ENCODE measurements at places on chromosomes 4 and X.

DNA sequence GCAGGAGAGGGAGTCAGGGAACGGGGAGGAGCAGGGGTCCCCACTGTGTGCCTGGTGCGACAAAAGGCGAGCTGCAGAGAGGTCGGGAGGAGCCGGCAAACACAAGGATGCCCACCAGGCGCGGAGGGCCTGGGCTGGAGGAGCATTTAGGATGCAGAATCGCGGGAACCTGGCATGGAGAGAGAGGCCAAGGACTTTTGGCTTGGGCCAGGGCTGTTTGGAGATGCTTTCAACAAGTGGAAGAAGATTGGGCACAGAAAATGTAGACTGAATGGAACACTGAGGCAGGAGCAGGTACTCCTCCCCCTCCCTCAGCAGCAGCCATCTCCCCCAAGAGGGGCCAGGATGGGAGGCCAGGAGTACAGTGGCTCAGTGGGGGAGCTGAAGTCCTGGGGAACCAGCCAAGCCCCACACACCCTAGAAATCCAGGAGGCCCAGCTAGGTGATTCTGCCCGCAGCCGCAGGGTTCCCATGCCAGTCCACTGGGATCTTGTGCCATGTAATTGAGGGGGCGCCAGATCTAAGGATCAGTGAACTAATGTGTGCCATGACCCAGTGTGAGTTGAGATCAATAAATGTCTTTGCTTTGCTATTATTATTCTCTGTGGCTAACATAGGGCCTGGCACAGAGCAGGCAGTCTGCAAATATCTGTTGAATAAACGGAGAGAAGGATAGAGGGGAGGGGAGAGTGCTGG, 1.1 kb upstream of the ABLIM2 start:
- no peak for DNase-seq

DNA sequence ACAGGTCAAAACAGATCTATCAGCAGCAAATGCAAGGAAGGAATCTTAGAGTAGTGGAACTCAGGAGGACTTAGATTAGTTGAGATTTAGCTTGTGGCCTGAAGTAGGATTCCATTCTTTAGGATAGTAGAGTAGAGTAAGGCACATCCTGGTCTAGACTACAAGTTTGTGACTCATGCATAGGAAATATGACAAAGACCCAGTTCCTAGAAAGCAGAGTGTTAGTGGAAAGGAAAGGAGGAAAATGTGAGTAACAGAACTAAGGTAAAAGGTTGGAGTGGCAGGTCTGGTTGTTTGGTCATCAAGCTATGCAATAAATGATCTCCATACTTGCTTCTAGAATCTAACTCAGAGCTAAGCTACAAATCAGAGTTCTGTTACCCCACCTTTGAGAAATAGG, 595.0 kb downstream of the ACTRT1 start:
- DNase-seq = no peak

GRCh38 chr4:138446456-138446855, 204.3 kb upstream of the SLC7A11 start:
- DNase-seq = no peak

GRCh38 chr4:807792-808191, 18.1 kb downstream of the CPLX1 start:
- DNase-seq = no peak

DNA sequence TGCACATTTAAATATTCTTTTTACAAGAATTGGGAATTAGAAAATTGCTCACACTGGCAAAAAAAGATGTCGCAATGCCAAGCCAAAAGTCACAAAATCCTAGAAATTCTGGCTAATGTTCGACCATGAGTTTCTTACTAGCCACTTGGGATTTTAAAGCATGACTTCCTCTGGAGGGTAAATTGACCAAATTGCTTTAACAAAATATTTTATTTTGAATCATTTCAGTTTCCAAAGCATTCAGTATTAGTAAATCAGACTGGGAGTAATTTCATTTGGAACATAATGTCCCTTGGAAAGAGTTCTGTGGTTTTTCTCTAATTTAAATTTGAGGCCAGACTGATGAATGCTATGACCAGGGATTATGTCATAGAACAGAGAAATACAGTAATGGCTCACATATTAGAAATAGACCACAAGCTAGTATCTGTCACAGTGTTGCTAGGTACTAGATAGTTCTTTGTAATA, 7.6 kb upstream of the CXCL5 start:
- no peak for DNase-seq

- no peak for DNase-seq
These were observed 1271.0 kb downstream of the RAPGEF2 start for GRCh38 chr4:160373911-160374310.

DNA sequence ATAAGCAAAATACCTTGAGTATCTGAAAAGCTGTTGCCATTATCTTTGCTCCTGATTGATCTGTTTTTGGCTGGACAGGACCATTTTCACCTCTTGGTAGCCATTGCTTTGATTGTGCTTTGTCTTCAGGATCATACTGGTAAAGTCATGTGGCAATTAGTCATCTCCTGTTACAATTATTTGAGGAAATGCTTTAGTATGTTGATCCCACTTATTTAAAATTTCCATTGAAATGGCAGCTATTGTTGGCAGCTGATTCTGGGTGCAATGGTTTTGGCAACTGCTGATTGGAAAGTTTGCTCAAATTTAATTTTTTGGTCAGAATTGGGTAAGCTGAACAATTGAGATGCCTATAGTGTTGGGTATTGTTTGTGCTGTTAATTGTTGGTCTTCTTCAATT, 238.3 kb upstream of the TLL1 start:
- DNase-seq = no peak

GRCh38 chr4:122577808-122578781, 42.8 kb downstream of the IL21 start:
- peak; percentile 40 for DNase-seq

DNA sequence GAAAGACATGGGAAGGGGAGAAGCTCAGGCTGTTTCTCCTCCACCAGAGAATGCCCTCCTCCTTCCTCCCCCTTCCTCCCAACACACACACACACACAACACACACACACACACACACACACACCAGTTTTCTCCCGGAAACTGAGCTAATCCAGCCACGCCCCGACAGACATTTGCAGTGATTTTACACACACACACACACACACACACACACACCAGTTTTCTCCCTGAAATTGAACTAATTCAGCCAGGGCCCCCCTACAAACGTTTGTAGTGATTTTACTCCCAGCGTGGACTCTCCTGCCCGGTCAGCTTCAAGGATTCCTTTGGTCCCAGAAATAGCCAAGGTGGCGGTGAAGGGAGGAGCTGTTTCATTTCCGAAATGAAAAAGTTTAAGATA, 32.9 kb upstream of the STX18 start:
- no peak for DNase-seq

- DNase-seq = no peak
These were observed 38.6 kb downstream of the NPY5R start for GRCh38 chr4:163382178-163382869.

DNA sequence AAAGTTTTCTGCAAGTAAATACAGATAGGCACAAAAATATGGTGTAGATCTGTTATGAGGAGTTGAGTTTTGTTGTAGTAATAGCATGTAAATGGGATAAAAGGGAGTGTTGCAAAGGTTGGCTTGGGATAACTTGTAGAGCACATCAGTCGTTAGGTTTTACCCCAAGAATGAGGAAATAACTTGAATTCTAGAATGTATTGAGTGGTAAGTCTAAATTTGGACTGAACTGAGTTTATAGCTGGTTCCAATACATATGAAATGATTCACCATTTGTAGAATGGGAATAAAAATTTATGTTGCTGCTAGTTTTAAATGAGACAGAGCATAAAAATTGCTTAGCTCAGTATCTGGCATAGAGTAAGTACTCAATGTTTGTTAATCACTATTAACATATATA, 719.2 kb downstream of the FSTL5 start:
- DNase-seq = no peak

Measured in NCI-H460 (cell line).